Bronchial epithelial cell (primary cell): ENCODE measurements at places on chromosomes 2 and 18.
A peak's percentile ranks its signal among the peaks of the same experiment; 100 is the strongest.

- DNase-seq: peak; percentile 98
Measured at GRCh38 chr2:28470759-28471158, 25.1 kb upstream of the PLB1 start.

- DNase-seq: peak; percentile 15
Measured at GRCh38 chr18:50057009-50057408, 137.9 kb downstream of the MYO5B start.

GRCh38 chr2:19873014-19873413 is 28.8 kb downstream of the TTC32 start:
- DNase-seq: no peak

GRCh38 chr2:84940088-84940470 is 30.9 kb upstream of the KCMF1 start:
- no peak for DNase-seq

DNA sequence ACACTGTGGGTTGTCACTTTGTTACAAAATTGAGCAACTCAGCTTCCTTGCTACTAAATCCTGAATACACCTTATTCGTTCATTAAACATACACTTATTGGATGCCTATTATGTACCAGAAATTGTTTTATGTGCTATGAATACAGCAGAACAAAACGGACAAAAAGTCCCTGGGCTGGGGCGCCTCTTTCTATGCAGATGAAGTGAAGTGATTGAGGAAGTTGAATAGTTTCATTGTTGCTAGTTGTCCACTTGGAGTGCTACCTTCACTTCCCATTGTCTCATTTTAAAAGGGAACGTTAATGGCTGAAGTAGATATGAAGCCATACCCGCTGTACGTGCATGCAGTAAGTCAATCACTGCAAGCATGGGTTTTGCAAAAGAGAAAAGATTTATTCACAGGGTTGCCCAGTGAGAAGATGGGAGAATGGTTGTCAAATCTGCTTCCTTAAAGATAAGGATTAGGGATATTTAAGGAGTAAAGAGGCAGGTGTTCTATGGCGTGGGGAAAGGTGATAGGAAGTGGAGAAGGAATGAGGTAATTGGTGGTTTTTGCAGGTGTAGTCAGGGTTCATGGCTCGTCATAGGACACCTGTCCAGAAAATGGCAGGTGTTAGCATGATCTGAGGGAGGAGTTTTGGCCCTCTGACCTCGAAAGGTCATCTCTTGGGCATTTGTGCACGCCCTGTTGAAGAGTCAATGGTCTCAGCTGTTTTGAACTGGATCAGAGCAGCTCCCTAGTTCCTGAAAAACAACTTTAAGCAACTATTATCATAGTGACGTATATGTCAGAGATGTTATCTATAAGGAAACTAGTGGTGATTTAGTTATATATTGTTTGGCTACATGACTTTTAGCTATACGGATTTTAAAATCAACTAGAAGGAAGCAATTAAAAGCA is 23.5 kb downstream of the TRPM8 start:
- no peak for DNase-seq

GRCh38 chr2:25125189-25125588 is 43.2 kb downstream of the POMC start:
- DNase-seq: no peak

DNA sequence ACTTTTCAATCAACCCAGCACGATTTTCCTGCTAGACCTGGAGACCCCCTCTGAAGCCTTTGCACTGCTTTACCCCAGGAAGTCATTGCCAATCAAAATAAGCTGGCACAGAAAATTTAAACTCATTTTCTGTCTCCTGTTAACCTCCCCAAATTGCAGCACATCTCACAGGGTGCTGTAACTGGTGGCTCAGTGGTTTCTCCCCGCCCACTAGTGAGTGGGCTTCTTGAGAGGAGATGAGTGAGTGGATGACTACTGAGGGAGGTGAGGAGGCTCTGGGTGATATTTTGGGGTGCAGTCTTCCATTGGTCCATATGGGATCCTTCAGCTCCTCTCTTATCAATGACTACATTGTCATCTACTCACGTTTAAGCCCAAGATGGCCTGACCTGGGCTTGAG is 239.8 kb upstream of the HS6ST1 start:
- no peak for DNase-seq

- no peak for DNase-seq
Measured at GRCh38 chr2:42223855-42224268, 54.7 kb downstream of the EML4 start.

GRCh38 chr2:204415406-204416181 is 129.7 kb upstream of the PARD3B start:
- DNase-seq: no peak

DNA sequence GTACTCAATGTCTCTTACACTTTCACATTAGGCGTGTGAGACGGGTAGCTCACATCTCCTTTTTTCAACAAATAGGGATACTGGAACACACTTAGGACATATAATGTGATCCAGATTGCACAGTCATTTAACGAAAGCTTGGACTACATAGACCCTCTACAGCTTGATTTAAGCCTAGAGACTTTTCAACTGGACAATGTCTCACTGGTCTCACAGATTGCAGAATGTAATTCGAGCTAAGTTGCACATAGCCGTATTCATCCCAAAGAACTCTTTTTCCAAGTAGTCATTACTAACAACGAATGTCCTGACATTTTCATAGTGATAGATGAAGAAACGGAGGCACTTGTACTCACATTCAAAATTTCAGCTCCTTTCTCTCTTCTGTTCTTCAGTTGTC is 612.1 kb downstream of the ZEB2 start:
- DNase-seq: no peak

DNA sequence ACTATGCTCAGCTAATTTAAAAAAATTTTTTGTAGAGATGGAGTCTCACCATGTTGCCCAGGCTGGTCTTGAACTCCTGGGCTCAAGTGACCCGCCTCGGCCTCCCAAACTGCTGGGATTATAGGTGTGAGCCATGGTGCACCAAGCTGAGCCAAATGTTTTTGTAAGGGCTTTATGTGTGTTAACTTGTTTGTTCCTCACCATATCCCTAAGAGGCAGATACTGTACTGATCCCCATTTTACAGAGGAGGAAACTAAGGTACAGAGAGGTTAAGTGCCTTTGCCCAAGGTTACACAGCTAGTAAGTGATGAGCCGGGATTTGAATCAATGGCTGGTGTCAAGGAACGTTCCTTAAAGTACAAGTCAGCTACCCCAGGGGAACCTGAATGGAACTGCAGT is 85.3 kb upstream of the KLF7 start:
- DNase-seq: no peak

GRCh38 chr2:150486539-150487484 is 655 bp downstream of the RND3 start:
- DNase-seq: no peak

DNA sequence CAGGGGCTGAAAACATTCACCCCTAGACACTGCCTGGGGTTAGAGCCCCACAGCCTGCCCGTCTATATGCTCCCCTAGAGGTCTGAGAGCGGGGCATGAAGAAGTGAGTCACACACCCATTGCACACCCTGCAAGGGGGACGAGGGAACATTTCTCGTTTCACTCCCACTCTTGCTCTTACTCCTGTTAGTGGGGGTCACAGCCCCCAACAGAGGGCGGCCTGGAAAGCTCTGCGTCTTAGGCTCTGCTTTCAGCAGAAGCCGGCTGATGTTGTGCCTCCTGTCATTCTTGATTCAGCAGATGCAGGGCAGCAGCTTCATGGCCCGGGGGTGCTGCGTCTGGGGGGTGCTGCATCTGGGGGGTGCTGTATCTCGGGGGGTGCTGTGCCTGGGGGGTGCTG is 141.3 kb downstream of the ASB1 start:
- no peak for DNase-seq

DNA sequence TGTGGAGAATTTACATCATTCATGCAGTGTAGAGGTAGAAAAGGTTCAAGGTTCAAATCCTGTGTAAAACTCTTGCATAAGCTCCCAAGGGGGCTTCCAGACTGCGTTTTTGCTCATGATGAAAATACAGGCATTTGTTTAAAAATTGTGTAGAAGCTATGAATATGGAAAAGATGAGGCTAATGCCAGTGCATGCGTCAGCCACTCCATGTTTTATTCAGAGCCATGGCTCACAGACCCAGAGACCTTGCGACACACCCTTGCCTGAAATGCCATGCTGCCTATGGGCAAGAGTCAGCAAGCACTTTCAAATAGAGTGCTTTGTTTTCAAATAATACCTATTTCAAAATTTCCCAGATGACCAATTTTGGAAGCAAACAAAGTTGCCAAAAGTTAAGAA is 262.3 kb downstream of the TRIB2 start:
- peak; percentile 86 for DNase-seq

- no peak for DNase-seq
Measured at GRCh38 chr2:239756790-239757760, 268.1 kb downstream of the NDUFA10 start.

DNA sequence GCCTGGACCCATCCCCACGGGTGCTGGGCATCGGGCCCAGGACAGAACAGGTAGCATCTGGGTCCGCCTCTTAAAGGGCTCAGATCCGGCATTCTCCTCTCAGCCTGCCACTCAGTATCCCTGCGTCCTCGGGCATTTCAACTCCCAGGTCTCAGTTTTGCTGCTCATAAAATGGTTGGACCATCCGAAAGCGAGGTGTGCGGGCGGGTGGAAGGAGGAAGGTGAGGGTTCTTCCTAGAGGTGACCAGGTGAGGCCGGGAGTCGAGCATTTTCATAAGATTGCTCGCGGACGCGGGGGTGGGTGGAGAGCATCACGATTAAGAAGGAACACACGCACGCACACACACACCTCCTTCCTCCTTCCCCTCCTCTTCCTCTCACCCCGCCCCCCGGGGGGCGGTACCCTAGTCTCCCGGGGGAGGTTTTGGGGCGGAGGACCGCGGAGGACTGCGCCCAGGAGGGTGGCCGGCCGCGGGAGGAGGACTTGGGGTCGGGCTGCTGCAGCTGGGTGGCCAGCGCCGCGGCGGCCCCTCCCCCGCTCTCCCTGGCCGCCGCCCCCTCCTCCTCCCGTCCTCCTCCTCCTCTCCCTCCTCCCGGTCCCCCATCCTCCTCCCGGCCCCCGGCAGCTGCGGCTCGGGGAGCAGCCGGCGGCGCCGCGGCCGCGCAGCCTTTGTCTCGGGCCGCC is 97.9 kb upstream of the GPR45 start:
- peak; percentile 59 for DNase-seq

- DNase-seq: peak; percentile 84
Measured at GRCh38 chr2:173574324-173575112, 219.8 kb downstream of the CDCA7 start.

DNA sequence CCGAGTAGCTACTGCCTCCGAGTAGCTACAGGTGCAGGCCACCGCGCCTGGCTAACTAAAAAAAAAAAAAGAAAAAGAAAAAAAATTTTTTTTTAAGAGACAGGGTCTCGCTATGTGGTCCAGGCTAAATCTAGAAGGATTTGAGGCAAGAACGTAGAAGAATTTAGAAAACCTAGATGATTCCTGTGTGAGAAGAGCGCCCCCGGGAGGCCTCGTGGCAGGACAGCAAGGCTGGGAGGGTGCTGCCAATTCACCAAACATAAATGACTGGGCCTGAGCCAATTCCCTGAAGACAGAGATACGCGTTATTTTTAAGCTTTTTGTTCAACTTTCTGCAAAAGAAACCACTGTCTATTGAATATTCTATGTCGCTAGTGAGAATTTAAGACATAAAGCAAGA is 90.1 kb upstream of the TGFA start:
- peak; percentile 43 for DNase-seq

GRCh38 chr18:76578571-76579300 is 83.7 kb upstream of the ZNF516 start:
- no peak for DNase-seq

- no peak for DNase-seq
Measured at GRCh38 chr2:9462313-9462712, 12.0 kb upstream of the IAH1 start.

DNA sequence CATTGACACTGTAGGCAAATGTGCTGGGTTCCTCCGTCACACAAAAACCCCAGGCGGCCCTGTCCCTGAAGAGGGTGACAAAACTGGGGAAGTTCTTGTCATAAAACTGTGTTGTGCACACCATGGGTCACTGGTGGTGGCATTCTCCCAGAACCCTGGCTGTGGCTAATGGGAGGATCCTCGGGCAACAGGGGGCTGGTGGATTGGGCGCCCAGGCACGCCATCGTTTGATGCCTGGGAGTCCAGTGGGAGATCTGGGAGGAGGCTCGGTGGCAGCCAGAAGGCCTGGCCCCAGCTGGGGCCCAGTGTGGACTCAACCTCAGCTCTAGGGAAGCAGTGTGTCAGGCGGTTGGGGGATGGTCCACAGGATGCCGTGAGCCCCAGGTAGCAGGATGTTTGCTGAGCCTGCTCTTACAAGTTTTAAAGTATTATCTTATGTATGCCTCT is 140.7 kb downstream of the ACOXL start:
- peak; percentile 42 for DNase-seq

DNA sequence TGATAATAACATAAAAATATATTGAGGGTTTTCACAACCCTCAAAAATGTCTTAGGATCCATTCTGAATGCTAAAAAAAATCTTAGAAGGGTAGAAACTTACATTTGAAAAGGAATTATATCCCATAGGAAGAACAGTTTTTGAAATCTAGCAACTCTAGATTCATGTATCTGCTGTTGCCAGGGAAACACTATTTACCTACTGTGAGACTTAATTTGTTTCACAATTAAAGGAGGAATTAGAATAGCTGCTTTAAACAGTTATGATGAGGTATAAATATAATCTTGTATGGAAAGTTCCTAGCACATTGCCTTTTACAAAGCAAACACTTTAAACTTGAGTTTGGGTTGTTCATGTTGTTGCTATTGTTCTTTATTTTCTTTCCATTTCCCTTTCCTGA is 988.2 kb downstream of the SUCLG1 start:
- DNase-seq: no peak

DNA sequence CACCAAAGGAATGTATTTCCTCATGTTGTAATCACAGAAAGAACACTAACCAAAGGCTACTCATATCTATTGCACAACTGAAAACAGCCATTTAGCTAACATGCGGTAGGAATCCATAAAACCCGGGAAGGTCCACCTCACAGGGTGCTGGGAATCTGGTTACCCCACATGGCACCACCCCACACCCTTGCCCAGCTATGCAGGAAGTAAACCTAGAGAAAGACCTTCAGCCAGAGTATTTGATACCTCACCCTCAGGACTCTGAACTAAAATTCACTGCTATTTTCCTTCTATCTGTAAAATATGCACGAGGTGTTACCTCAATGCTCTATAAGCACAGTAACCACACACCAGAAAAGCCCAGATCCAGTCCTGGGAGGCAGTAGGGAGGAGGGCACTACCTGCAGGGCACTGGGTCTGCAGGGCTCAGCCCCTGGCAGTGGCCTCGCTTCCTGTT is 45.8 kb downstream of the PTPN2 start:
- DNase-seq: peak; percentile 99
